ENCODE measurements at places on chromosomes 11 and 22.

DNA sequence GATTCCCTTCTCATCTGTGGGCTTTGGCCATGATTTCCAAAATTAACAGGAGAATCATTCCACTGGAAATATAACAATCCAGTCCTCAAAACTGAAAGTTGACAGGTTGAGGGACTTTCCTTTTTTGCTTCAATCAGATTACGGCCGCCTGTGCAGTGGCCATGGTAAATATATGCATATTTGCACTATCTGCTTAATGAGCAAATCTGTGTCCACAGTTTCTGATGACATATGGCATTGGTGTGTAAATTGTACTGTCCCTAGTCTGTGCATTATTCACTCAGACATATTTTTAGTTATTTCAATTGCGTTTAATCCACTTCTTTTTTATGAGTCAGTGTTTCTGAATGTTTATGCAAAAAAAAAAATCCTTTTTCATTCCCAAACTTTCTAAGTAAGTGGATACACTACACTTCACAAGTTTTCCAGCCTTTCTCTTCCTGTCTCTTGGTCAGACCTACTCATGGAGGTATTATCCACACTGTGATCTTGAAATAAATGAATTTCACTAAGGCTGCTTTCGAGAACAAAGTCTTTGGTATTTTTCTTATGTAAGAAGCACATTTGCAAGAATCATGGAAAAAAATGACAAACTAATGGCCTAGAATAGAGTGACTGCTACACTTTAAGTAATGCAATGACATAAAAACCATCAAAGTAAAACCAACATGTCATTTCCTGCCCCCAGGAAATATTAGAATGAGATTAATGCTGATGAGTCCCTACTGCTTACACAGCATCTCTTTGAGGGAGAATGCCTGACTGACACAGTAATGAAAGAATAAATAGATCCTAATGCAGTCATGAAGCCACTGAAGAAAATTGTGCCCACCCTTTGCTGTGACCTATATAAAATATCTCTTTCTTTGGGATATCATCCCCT is 76.4 kb upstream of the MTNR1B start:
- DNase-seq, result no peak

- no peak for DNase-seq
Measured at GRCh38 chr22:35530700-35531099, 9.9 kb upstream of the RASD2 start.

- no peak for DNase-seq
Measured at GRCh38 chr11:133917921-133918607, 38.7 kb downstream of the IGSF9B start.

GRCh38 chr22:48405741-48406140 is 1421.9 kb downstream of the BRD1 start:
- DNase-seq, result no peak

DNA sequence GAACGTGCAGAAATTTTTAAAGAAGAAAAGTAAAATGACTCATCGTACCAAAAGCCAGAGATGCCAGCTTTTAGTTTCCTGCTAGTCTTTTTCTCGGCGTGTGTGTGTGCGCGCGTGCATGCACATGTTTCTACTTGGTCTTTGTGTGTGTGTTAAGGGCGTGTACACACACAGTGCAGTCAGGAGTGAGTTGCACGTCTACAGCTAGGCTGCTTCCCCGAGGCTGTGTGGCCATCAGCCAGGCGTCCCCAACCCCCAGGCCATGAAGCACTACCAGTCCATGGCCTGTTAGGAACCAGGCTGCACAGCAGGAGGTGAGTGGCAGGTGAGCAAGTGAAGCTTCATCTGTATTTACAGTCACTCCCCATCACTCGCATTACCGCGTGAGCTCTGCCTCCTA is 36.4 kb downstream of the KCNQ1 start:
- DNase-seq, result no peak

GRCh38 chr22:23682077-23682476 is 8.7 kb upstream of the RGL4 start:
- DNase-seq, result no peak

DNA sequence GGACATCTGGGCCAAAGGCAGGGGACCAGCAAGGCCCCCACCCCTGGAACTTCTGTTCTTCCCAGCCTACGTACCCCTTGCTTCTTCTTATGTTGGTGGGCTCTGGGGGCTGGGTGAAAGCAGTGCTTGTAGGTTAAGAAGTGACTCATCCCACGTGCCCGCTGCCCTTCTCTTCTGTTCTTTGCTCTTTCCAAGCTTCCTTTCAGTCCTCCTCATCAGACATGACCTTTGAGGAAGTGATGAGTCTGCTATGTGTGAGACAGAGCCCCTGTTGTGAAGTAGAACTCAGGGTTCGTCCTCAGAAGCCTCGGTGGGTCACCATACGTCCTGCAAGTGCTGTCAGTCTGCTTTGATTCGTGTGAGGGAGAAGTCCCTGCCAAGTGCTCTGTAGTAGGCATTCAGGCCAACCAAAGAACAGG is 12.7 kb downstream of the MED15 start:
- DNase-seq, result no peak

- no peak for DNase-seq
Measured at GRCh38 chr22:30245985-30246813, at the start of gene LIF. TSS of gene LIF (minus strand) at chr22:30246759. CDS start at chr22:30246695, 64 bp downstream.

- no peak for DNase-seq
Measured at GRCh38 chr22:46486996-46487717, 50.3 kb downstream of the CELSR1 start.

- DNase-seq, result no peak
Measured at GRCh38 chr11:46618837-46619236, 1.5 kb downstream of the ATG13 start.

- DNase-seq, result no peak
Measured at GRCh38 chr11:35714882-35715627, 52.5 kb downstream of the TRIM44 start.

DNA sequence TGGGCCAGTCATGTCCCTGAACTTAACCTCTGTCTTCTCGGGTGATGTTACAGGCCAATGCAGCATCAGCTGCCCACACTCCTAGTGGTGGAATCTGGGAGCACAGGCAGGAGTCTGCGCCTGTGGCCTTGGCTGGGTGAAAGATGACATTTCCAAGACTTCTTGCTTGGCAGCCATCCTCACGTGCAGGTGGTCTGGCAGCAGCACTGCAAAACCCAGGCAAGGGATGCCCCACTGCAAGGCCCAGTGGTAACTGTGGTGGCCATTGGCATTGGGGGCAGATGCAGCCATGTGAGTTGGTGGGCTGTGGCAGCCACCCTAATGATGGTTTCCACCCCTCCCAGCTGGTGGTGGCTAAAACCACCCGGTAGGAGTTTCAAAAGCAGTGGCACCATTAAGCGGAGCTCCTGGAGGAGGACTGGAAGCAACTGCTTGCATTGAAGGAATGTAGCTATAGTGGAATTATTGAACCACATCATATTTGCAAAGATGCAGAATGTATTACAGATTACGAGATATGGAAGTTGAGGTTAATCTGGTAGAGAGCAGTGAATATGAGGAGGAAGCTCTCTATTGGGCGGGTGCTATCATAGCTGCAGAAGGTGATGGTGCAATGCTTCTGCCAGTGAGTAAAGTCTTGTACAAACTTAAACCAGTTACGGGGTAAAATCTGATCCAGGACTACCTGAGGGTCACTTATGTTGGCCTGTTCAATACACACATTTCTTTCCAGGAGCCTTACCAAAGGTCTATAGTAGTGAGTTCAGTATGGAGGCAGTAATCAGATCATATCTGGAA is 120.7 kb upstream of the TOP3B start:
- DNase-seq, result no peak

- DNase-seq, result no peak
Measured at GRCh38 chr22:48752451-48753380, 1075.0 kb downstream of the BRD1 start.

DNA sequence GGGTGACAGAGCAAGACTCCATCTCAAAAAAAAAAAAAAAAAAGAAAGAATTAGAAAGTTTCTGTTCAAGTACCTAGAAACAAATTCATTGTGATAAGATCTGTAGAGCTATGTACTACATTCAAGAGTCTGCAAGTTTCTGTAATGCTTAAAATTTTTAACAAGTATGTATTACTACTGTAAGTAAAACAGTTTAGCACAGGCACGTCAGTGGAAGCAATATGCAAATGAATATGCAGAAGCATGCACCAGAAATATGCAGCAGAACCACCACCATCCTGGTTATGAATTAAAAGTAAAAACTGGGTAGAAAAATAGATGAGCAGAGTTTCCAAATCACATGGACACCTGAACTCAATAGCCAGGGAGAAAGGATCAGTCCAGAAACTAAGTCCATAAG is 19.3 kb downstream of the SBF2 start:
- DNase-seq, result no peak

DNA sequence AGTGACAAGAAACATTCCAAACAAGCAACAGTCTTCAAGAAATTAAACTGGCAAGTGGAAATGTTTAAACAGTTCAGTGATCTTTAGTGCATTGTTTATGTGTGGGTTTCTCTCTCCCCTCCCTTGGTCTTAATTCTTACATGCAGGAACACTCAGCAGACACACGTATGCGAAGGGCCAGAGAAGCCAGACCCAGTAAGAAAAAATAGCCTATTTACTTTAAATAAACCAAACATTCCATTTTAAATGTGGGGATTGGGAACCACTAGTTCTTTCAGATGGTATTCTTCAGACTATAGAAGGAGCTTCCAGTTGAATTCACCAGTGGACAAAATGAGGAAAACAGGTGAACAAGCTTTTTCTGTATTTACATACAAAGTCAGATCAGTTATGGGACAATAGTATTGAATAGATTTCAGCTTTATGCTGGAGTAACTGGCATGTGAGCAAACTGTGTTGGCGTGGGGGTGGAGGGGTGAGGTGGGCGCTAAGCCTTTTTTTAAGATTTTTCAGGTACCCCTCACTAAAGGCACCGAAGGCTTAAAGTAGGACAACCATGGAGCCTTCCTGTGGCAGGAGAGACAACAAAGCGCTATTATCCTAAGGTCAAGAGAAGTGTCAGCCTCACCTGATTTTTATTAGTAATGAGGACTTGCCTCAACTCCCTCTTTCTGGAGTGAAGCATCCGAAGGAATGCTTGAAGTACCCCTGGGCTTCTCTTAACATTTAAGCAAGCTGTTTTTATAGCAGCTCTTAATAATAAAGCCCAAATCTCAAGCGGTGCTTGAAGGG is 6.0 kb downstream of the MALAT1 start:
- no peak for DNase-seq

DNA sequence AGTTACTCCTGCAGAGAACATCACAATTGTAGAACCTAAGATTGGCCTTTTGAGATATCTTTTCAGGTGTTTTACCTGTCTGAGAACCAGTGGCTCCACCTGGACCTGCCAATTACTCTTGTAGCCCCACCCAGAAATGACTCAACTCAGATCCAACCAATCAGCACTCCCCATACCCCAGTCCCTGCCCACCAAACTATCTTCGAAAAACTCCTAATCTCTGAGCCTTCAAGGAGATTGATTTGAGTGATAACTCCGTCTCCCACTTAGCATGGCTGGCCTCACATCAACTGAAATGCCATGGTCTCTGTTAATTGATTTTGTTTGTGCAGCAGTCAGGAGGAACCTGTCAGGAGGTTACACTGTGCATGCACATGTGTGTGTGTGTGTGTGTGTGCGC is 103.6 kb downstream of the MTNR1B start:
- no peak for DNase-seq

- no peak for DNase-seq
Measured at GRCh38 chr22:23899042-23899745, 5.0 kb downstream of the MIF start.

DNA sequence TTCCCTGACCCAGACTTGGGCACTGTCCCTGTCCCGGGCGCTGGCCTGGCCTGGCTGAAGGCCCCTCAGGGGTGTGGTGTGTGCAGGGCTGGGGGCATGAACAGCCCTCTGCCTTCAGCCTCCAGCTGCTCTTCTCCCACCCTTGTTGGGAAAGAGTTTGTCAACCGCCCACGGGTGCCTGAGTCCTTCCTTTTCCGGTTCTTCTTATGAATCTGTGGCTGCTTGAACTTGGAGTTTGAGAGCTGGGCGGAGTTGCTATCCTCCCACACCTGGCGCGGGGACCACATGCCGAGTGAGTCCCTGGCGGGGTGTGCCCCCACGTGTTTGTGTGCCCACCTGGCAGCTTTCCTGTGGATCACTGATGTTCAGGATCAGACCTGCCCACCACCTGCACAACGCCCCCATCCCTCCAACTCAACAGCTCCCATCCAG is 13.4 kb downstream of the NFAM1 start:
- DNase-seq, result no peak

- DNase-seq, result no peak
Measured at GRCh38 chr22:38235240-38235850, 33.6 kb downstream of the MAFF start.

DNA sequence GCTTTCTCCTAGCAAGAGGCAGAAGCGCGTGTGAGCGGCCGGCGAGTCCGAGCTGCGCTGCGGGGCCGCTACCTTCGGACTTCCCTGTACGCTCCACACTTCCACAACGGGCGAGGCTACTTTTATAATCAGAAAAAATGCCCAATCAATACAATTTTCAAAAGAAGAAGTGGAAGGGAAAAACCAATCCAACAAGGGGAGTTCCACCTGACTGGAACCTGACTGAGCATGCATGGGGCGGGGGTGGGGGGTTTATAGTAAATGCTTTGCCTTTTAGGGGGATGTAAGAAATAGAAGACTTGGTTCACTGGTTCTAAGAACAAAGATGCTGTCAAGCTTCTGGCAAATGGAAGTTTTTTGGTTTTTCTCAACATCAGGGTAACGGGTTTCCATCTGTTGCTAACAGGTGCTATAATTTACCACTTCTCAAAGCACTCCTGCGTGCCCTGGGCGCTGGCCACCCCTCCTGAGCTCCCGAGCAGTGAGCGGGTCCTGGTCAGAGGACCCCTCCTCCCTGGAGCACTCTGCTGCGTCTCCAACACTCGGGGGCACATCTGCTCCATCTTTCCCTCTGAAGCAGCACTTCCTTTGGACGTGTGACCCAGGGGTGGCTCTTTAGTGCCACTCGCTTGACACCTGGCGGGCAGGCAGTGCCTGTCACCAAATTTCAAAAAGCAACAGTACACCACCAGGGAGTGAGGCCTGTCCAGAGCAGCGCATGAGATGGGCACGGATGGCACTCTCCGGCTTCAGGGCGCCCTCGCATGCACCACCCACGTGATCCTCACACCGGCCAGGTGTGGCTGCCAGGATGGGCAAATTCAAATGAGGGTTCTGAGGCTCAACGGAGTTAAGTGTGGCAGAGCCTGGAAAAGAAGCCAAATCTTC is 21.6 kb upstream of the BID start:
- DNase-seq, result no peak

Data from stimulated activated CD4-positive, alpha-beta T cell treated with anti-CD3 and anti-CD28 coated beads, Interleukin-12 subunit alpha, Interleukin-12 subunit beta, amount 100 ng/mL, for 24 hours (primary cell).